Stimulated activated CD8-positive, alpha-beta memory T cell treated with anti-CD3 and anti-CD28 coated beads, Interleukin-4, amount 100 ng/mL, for 1 hour (primary cell): ENCODE measurements at places on chromosomes 13 and 19.

GRCh38 chr13:51396352-51396751 lies 56.5 kb downstream of the INTS6 start:
- DNase-seq: no peak

DNA sequence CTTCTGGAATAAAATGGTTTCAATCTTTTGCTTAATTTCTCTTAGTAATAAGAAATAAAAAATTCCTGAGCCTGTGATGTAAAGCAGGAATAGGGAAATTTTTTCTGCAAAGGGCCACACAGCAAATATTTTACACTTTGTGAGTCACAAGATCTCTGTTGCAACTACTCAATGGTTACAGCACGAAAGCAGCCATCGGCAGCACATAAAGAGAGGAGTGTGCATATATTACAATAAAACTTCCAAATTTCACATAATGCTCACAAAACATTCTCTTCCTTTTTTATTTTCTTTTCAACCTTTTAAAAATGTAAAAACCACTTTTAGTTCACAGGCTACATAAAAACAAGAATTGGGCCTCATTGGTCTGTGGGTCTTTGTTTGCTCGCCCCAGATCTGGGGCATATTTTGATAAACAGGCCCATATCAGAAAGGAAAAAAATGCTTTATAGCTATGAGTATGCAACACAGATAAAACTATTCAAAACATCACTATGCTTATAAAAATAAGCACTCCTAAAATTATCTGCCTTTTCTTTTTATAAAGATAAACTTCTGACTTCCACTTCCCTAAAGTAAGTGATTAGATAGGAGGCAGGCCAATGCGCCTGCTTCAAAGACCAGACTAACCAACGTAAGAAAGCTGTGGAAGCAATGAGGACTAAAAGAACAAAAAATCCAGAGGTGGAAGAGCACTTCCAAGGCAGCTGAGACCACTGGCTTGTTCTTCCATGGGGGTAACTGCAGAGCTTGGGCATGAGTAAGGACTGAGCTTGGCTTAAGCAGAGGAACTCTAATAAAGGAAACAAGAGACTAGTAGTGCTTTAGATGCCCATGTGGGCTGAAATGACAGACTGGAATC lies 26.5 kb downstream of the MYCBP2 start:
- DNase-seq: no peak

- no peak for DNase-seq
These were observed 22.8 kb downstream of the RASA3 start for GRCh38 chr13:114109641-114110041.

GRCh38 chr13:111595791-111596190 lies 275.3 kb downstream of the TEX29 start:
- no peak for DNase-seq

DNA sequence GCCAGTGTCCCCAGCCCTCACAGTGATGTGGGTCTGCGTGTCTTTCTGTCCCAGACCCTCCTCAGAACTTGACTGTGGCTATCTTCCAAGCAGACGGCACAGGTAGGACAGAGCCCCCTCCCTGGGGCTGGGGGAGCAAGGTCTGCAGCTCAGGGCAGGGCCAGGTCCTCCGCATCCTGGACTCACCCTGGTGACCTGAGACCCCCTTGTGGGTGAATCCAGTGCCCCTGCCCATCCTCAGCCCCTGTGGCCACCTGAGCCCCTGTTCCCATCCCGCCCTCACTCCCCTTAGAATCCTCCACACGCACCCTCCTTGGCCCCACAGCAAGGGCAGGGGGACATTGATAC lies 39.0 kb upstream of the CD33 start:
- no peak for DNase-seq

DNA sequence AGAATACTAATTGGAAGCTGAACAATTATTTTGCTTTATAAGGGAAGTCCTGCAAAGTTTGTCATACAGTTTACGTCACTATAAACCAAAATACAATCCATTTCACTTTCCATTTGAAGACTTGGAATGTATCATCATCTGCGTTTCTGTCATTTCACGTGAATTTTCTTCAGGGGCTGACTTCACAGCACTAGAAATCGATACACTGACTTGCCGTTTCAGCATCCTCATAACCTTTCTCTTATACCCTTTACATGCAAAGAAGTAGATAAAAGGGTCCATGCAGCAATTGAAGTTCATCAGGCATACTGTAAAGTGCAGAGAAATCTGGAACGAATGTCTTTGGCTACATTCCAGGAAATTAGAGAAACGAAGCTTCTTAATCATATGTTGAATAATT lies 12.2 kb downstream of the GPR183 start:
- no peak for DNase-seq

- DNase-seq: no peak
These were observed 1.5 kb downstream of the MAST3 start for GRCh38 chr19:18098891-18099622.

- no peak for DNase-seq
These were observed 154.4 kb downstream of the EFNB2 start for GRCh38 chr13:106381091-106381490.

DNA sequence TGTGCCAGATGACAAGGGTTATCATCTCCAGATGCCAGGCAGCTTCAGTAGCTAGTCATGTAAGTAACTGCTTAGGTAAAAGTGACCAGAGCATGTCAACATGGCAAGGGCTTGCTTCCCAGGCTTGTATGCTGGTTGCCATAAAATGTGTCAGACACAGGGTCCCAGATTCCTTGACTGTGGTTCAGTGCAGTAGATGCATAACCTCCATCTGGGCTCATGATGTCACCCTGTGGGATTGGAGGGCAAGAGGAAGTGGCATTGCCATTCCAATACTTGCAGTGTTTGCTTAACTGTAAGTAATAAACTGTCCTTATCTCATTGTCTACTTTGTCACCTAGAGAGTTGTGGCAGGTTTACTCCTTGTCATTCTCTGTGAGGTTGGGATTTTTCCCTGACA lies 226.8 kb downstream of the PCDH17 start:
- no peak for DNase-seq

GRCh38 chr19:42028304-42029216 lies 34.5 kb upstream of the ATP1A3 start:
- DNase-seq: no peak

GRCh38 chr13:26558987-26559386 lies 1.5 kb downstream of the WASF3 start:
- DNase-seq: no peak

- DNase-seq: peak; percentile 35
These were observed 73.4 kb upstream of the UBL3 start for GRCh38 chr13:29923554-29924481.

- DNase-seq: no peak
These were observed 64.0 kb downstream of the SERP2 start for GRCh38 chr13:44437356-44438233.

DNA sequence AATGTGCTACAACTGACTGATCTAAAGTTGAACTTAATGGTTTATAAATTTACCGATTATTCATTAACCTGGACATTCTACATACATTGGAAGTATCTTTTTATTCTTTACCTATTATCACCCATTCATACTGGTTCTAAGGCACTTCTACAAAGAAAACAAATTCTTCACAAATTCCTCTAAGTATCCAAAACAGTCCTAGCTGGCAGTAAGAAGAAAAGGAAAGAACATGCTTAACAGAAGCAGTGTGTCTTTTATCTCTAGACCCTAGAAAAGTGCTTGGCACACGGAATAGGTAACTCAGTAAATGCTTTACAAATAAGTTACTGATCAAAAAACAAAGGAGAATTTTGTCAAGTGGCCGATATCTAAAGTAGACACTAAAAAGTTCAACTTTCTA lies 32.8 kb downstream of the TSC22D1 start:
- no peak for DNase-seq

- no peak for DNase-seq
These were observed 18.0 kb downstream of the DCUN1D2 start for GRCh38 chr13:113472355-113473025.

DNA sequence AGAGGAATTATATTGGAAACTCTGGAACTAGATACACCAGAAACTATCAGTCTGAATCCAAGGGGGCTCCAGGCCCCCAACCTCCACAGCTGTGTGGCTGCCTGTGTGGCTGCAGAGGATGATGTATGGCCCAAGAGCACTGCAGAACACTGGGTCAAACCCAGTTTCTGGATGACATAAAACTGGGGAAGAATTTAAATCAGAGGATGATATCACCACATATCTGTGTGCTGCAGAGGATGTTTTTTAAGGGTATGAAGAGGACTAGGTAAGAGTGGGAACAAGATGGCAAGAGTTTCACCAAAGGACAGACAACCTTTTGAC lies 226.4 kb downstream of the SUCLA2 start:
- DNase-seq: no peak

DNA sequence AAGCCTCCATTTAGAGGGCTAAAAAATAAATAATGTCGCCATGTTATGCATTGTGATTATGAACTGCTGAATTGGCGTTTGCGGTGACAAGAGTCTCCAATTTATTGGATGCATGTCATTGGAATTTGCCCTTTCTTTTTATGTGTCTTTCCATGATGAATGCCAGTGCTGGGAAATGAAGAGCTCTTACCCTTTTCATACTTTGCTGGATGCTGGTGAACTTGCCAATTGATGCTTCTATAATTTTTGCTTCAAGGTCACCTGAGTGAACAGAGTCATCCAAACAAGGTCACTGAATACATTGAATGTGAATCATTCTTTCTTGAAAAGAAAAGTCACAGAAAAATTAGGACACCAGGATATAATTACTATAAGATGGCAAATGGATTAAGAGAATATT lies 348.2 kb downstream of the OXGR1 start:
- DNase-seq: no peak

DNA sequence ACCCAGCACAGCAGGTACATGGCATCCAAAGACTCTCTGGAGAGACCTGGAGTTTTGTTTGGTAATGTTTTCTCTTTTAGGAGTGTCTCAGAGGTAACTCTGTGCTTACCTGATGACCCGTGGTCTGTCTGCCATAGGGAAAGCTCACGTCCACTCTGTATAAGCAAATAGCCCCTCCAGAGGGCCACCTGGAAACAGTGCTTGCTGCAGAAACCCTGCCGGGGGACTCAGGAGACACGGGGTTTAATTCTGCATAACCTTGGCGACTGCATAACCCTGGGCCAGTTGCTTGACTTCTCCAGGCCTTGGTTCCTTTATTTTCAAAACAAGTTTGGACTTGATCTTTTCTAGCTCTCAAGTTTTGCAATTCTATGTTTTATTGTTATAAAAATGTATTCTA lies 187.2 kb upstream of the SOX1 start:
- no peak for DNase-seq

DNA sequence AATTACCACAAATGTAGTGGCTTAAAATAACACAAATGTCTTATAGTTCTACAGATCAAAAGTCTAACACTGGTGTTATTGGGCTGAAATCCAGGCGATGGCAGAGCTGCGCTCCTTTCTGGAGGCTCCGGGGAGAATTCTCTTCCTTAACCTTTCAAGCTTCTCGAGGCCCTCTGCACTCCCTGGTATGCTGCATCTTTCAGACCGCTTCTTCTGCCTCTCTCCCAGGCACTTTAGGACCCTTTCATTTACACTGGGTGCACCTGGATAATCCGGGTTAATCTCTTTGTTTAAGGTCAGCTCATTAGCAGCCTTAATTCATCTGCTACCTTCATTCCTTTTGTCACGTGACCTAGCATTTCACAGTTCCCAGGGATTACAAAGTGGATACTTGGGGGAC lies 211.3 kb upstream of the RFC3 start:
- DNase-seq: no peak

GRCh38 chr13:19978831-19979437 lies 20.4 kb downstream of the ZMYM2 start:
- no peak for DNase-seq

DNA sequence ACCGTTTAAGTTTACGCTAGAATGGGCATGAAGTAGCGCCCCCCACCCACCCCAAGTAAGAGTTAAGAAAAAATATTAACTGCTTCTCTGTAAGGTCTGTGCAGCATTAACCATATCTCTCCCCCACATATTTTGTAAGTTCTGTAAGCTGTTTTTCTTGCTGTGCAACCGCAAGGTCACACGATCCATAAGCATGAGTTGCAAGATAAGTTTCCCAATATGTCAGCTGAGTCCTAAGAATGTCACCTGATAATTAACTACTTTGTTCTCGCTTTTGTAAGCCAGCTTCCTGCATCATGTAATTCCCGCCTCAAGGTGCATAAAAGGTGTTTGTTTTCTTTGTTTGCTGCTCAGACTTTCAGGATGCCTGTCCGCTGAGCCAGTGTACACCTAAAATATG lies 187.0 kb downstream of the MYO16 start:
- DNase-seq: no peak

DNA sequence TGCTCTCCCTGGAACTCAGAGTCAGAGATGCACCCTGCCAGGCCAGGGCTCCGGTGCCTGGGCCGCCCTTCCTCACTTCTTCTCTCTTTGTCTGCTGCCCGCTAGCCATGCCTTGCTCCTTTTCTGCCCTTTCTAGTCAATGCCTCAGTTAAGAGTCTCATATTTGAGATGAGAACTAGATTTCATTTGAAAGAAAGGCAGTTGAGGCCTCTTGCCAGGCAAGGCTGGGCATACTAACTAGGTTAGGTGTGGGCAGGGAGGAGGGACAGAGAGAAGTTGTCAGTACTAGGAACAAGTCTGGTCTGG lies 341.6 kb downstream of the DNAJC15 start:
- no peak for DNase-seq

DNA sequence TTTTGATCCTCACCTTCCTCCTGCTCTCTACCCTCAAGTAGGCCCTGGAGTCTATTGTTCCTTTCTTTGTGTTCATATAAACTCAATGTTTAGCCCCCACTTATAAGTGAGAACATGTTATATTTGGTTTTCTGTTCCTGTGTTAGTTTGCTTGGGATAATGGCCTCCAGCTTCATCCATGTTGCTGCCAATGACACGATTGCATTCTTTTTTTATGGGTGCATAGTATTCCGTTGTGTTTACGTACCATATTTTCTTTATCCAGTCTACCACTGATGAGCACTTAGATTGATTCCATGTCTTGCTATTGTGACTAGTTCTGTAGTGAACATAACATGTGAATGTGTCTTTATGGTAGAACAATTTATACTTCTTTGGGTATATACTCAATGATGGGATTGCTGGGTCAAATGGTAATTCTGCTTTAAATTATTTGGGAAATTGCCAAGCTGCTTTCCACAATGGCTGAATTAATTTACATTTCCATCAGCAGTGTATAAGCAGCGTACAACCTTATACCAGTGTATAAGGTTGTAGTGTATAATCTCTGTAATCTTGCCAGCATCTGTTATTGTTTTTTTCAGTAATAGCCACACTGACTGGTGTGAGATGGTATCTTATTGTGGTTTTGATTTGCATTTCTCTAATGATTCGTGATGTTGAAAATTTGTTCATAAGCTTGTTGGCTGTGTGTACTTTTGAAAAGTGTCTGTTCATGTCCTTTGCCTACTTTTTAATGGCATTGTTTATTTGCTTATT lies 288.9 kb downstream of the KCNRG start:
- no peak for DNase-seq
